ENCODE measurements at places on chromosomes 4 and X.

- DNase-seq: no peak
Observed at GRCh38 chr4:8177552-8177951, 18.9 kb upstream of the ABLIM2 start.

GRCh38 chr4:177405508-177405907 lies 36.7 kb downstream of the AGA start:
- DNase-seq: no peak

DNA sequence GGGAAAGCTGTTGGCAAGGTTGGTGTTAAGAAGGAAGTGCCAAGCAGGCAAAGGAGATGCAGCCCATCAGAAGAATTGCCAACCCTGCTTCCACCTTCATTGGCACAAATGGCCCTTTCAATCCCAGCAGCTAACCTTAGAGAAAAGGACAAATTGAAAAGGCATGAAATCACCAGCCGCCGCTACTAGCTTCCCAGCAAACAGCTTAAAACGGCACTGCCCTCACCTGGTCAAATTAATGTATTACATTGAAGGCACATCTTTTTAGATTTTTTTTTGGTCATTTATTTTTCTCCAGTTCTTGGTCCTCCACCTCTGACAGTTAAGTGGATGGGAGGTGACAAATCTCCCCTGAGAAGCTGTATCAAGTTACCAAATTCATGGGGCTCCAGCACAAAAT lies 51.0 kb upstream of the NHSL2 start:
- peak; percentile 49 for DNase-seq

DNA sequence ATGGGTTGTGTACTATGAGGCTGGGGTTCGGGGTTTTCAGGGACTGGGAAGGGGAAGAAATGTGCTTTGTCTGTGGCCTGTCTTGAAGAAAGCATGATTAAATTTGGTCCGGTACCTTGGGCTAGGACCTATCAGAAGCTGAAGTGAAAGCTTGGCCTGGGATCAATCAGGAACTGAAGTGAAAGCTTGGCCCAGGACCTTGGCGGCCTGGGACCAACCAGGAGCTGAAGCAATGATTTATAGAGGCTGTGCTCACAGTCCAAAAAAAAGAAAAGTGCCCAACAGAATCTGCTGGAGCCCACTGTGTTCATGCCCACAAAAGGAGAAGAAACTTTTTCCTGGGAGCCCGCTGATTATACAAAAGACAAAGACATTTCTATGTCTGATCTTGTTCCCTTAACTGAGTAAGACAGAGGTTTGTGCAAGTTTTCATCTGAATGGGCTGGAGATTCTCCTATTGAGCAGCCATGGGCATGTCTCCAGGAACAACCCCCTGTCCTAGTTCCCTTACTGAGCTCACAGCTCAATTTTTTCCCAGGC lies 1427.9 kb downstream of the FAM133A start:
- no peak for DNase-seq

All from NAMALWA (cell line).